ENCODE measurements at places on chromosomes 12 and 14.

- DNase-seq = no peak
Observed at GRCh38 chr12:123717350-123717749, 5.2 kb downstream of the ATP6V0A2 start.

- no peak for DNase-seq
Observed at GRCh38 chr12:52160200-52160599, 31.6 kb downstream of the KRT80 start.

GRCh38 chr12:52686756-52687487 is 6.7 kb upstream of the KRT1 start:
- no peak for DNase-seq

DNA sequence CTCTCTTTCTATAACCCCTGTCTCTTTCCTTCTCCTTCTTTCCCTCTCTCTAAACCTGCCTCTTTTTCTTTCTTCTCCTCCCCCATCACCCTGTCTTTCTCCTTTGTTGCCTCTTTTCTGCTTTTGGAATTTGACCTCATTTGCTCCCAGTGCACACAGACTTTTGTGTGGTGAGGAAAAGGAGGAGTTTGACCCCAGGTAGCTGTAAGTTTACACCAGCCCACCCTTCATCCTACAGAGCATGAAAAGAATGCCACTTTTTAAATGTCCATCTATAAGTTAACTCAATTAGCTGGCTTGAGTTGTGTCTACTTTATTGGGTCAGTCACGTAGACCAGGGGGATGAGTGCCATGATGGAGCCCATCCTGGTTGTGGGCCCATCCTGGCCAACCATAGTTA is 146.8 kb upstream of the SLC38A2 start:
- DNase-seq = no peak

DNA sequence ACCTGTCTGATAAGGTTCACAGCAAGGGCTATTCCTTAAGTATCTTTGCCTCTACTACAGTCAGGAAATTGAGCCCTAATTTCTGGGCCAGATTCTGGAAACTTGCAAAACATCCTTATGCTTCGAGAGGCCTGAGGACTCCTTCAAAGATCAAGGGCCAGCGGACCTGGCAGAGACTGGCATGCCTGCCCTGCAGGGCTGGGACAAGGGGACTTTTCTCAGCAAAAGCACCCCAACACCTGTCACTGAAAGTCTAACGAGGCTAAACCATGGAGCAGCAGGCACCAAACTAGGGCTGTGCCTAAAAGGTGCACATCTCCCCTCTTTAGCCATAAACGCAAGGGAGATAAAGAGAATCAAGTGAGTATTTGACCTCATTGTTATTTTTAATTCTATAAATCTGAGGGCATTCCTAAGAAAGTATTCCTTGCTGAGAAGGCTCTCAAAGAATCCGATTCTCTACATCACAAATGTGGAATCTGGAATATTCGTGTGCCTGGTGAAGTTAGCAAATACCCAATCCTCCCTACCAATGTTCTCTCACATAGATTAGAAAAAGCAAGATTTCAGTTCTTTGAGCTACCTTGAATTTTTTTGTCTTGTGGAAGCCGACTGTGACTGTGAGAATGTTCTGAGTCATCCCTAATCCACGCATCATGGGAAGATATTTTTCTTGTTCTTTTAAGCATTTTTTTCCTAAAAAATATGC is 328.2 kb upstream of the NOVA1 start:
- DNase-seq = no peak

DNA sequence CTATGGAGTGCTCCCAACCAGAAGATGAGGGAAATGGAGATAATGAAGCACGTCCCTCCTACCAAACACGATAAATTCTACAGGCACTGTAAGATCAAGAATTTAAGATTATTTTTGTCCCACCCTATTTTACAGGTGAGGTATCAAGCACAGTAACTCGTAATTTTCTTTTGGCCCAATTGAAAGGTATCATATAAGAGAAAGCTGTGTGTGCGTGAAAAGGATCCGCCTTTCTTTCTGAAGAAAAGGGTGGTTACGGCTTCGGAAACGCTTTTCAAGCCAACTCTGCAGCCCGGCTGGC is 733 bp upstream of the KLHDC2 start:
- DNase-seq = no peak

DNA sequence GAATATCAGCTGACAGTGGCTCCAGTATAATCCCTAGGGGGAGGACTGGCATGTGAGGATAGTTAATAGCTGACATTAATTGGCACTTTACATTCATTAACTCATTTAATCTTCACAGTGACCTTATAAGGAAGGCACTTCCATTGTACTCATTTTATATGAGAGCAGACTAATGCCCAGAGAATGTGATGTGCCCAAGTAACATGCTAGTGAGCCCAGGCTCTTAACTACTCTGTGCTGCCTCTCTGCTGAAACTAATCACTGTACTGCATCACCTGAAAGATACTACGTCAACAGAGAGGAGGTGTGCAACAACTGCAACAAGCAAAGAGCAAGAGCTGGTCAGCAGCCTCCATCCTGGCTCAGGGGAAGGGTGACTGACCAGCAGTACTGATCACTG is 40.1 kb downstream of the GALNT4 start:
- DNase-seq = no peak

- no peak for DNase-seq
Observed at GRCh38 chr12:85274315-85274651, 5.7 kb upstream of the ALX1 start.

Measured in CD4-positive, alpha-beta T cell treated with Interleukin-2 at 100 ng/mL for 4 hours (primary cell).